Activated T-cell treated with anti-CD3 and anti-CD28 coated beads, Interleukin-2, amount 50 U/mL, for 72 hours (primary cell): ENCODE measurements at places on chromosomes 13 and 19. TPM values are rescaled to one million over a fixed set of nuclear protein-coding genes. Genes with fewer than 3 reads are reported as not detected.

- no peak for DNase-seq
These were observed 40.6 kb downstream of the KEAP1 start for GRCh38 chr19:10462557-10462956.

DNA sequence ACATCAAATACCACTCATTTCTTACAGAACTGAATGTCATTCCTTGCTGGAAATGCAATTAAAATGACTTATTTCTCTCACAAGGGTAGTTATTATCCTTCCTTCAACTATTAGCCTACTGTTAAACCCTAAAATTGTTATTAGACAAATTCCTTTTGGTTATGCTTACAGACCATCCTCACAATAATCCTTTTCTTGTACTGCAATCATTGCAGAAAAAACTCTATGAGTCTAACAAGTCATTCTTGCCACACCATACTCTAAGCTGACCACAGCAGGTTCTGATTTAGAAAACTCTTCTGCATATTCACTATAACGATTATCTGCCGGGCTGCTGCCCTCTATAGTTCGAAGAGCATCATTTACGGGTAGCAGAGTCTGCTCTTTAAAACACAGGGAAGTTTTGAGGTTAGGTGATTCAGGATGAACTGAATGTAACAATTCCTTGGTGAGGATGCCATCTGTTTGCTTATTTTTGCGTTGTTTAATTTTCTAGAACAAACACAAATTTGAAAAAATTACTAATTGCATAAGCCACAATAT, 38.2 kb downstream of the MTMR6 start:
- DNase-seq: no peak

DNA sequence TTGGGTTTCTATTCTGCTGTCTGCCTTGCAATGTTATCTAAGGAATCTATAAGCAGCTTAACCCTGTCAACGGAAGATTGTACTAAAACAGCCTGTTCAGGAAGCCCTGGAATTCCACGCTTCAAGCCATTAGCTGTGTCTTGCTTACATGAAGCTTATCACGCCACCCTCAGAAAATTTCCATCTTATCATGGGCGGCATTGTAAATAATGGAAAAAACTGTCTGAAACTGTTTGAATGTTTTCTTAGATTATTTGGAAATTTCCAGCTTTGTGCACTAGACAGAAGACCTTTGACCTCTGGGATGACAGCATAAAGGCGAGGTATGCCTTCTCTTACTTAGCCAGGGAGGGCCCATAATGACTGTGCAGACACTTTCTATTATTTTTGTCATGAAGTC, 319.7 kb downstream of the KCNRG start:
- DNase-seq: no peak

The SHD gene
- total RNA-seq: not detected
